ENCODE measurements at places on chromosomes 4 and X.

DNA sequence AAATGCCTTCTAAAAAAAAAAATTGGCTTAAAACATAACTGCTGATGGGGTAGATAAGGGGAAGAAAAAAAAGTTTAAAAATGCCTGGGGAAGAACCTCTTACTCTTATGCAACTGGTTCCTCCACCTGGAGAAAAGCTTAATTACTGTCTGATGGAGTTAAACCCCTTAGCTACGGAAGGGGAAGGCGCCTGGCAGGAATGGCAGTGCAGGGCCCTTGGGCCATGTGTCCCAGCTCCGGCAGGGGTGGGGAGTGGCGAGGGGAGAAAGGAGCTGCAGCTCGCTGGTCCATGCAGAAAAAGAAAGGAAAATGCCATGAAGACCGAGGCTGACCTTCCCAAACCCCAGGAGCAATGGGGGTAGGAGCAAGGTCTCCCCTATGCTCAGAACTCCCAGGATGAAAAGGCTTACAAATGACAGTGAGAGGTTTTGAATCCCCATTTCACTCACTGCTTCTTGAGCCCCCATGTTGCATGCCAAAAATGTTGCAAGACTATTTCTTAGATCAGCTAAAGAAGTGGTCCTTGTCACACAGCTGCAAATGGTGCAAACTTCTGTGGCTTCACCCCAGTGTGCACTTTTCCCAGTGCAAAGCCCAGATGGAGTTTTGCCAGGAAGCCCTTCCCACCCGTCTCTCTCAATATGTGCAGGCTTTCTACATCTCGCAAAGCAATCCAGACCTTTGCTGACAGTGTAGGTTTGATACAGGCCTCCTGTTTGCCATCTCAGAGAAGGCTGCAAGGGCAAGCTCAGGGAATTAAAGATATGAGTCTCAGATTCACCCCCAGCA is 204.8 kb upstream of the CT83 start:
- peak; percentile 59 for DNase-seq

- DNase-seq: no peak
Measured at GRCh38 chrX:124736553-124737270, 390.3 kb downstream of the SH2D1A start.

GRCh38 chrX:148947399-148947975 is 447.1 kb downstream of the AFF2 start:
- DNase-seq: no peak

- DNase-seq: no peak
Measured at GRCh38 chr4:109890076-109890475, 22.6 kb upstream of the EGF start.

DNA sequence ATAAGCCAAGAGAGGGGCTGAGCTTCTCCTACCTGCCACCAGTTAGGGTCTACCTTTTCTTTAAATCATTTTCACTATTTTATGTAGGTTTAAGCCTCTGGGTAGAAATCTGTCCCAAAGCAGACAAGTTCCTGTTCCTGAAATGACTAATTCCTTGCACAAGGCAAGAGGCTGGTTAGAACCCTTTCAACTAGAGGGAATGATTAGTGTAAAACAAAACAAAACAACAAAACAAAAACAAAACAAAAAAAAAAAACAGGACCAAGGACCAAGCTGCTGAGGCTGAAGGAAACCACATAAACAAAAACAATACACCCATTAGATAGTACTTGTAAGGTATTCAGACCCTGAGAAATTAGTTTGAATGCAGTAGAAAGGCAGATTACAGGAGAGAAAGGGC is 62.7 kb downstream of the MAML3 start:
- DNase-seq: no peak

- DNase-seq: peak; percentile 56
Measured at GRCh38 chrX:129984111-129984958, 1.9 kb downstream of the BCORL1 start.

GRCh38 chrX:12885508-12885907 is 18.6 kb downstream of the TLR7 start:
- DNase-seq: no peak

DNA sequence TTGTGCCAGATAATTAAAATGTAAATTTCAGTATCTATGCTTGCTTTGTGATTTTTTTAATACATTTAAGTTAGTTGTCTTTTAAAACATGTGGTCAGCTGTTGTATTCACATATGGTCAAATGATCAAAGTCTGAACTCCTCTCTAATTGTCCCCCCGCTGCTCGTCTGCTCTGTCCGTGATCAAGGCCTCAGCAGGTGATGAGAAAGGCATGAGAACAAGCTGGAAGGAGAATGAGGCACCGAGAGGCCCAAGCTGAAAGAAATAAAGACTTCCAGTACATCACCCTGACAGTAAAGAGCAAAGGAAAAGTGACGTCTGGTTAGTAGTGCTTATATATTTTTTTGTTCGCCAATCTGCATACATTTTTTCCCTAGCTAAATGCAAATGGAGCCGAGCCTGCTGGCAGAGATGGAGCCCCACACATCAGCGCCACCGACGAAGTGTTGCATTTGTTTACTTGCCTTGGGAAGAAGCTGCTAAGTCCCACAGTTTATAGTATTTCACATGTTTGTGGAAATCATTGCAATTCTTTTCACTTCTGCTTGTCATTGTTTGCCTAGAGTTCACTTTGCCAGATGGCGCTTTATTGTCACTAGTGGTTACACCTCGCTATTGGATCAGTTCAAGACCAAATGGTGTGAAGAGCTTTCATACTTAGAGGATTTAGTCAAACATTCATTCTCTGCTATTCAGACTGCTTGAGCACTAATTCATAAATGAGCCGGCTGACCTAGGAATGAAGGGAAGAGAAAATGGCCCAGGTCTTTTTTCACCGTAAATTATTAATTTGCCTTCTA is 181.5 kb downstream of the ZIC3 start:
- peak; percentile 12 for DNase-seq

DNA sequence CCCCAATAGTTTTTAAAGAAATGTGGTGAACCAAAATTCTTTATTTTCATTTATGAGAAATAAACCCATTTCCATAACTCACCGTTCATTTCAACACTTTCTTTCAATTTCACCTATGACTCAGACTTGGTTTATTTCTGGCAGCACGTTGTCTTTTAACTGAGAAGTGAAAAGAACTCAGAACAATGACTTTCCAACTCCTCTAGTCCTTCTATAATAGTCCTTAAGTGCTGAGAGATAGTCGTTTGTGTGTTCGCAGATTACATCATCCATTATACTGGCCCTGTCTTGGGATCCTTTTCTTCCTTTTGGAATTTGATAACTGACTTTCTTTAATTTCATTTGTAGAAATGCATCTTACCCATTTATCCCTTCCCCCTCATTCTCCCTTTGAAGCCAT is 113.6 kb downstream of the GLUD2 start:
- DNase-seq: no peak

- no peak for DNase-seq
Measured at GRCh38 chrX:38839944-38840343, 38.7 kb downstream of the MID1IP1 start.

DNA sequence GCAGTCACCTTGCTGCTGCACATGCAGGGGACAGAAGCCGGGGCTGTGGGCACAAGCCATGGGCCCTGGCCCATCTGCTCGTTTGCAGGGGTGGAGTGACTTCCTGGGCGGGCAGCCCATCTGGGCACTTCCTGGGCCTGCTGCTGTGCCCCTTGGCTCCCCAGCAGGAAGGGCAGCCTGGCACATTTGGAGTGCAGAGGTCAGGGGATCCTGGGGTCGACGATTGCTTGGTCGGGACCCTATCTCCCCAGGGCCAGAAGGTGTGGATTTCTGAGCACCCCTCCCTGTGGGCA is 10.9 kb upstream of the MXD4 start:
- no peak for DNase-seq

- no peak for DNase-seq
Measured at GRCh38 chr4:162485486-162485885, 321.7 kb upstream of the FSTL5 start.

GRCh38 chr4:7169134-7169533 is 23.2 kb upstream of the SORCS2 start:
- no peak for DNase-seq

DNA sequence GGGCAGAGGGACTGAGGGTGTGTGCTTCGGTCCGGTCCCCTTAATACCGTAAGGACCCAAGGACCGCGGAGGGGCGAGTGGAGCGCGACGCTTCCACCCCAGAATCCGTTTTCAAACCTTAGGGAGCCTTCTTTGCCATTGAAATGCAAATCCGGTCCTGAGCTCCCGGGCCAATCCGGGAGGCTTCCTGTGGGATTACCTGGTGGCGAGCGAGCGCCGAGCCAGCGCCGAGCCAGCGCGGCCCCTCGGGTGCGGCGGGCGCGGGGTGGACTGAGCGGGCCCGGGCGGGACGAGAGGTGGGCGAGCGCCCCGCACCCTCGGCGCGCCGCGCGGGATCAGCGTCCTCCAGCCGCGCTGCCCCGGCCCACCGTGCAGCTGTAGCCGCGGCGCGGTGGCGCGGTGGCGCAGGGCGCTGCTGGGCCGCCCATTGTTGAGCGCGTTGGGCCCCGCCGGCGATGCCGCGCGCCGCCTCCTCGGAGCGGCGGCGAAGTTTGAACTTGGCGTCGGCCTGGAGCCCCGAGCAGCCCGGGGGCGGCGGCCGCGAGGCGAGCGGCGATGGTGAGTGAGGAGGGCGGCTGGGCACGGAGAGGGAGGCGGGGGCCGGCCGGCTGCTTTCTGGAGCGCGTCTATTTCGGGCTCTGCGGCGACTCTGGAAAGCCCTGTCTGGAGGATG is 208.7 kb downstream of the SOWAHB start:
- DNase-seq: peak; percentile 59
